Small intestine (tissue), 16 donors: ENCODE measurements at places on chromosomes 11 and 22.

DNA sequence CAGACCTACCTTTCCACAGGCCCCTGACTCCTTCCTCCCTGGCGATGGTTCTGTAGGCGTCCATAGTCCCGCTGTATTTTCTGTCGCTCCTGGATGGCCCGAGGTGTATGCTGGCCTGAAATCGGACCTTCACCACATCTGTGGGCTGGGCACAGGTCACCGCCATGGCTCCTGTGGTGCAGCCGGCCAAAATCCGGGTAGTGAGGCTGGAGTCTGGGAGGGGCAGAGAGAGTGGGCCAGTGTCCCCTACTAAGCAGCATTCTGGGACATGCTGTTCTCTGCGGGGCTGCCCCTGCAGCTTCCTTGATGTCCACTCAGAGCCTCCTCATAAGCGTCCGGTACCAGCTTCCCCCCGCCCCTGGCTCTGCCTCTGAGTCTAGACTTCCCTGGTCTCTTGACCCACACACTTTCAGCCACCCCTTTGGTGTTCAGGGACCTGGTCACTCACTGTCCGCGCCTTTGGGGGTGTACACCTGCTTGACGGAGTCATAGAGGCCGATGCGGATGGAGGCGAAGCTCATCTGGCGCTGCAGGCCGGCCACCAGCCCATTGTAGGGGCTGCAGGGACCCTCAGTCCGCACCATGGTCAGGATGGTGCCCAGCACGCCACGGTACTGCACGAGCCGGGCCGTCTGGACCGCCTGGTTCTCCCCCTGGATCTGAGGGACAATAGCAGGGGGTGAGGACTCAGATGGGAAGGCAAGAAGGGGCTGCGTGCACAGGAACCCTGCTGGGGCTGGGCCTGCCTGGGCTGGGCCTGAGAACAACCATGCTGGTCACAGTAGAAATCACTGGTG is 3.0 kb downstream of the UCP3 start:
- peaks cover 35% of the 10 kb centered on the region for H3K36me3 ChIP-seq
- DNase-seq, result no peak
- H3K27ac ChIP-seq, result no peak overlapping the region
- no peak overlapping the region for H3K4me3 ChIP-seq
- peaks cover 17% of the 10 kb centered on the region for H3K4me1 ChIP-seq

DNA sequence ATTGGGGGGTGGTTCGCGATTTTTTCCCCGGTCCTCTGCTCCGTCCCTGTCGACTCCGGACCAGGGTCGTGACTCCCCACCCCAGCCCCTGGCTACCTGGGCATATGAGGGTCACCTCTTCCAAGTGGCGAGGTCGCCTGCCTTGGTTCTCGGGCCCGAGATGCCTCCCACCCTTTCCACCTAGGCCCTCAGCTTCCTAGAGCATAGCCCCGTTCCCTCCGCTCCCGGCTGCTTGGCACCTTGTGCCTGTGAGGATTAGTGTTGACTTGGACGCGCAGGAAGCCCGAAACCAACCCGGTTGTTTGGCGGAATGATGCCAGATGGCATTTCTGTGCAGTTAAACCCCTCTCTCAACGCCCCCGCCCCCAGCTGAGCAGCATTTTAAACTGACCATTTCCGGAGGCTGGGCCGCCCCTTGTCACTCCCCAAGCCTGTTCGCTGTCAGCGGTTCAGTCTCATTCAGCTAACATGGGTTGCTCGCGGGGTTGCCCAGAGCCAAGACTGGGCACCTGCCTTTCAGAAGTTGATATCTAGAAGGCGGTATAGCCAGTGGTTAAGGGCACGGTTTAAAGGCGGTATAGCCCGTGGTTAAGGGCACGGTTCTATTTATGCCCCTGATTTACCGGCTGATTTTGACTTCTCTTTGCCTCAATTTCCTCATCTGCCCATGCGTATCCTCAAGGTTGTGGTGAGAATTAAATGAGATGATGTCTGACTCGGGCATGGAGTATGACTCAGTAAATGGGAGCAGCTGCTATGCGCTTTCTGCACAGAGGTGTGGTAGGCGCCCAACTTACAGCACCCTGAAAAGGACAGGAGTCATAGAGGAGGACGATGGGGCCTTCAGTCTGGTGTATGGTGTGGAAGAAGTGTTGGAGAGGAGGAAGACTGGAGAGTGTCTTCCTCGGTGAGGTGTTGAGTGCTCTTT is 639 bp downstream of the INCENP start:
- H3K27me3 ChIP-seq, result no peaks in the 10 kb centered on the region
- H3K4me3 ChIP-seq, result peak overlapping the region; percentile 81
- peak; percentile 55 for DNase-seq
- peaks cover 17% of the 10 kb centered on the region for H3K36me3 ChIP-seq

DNA sequence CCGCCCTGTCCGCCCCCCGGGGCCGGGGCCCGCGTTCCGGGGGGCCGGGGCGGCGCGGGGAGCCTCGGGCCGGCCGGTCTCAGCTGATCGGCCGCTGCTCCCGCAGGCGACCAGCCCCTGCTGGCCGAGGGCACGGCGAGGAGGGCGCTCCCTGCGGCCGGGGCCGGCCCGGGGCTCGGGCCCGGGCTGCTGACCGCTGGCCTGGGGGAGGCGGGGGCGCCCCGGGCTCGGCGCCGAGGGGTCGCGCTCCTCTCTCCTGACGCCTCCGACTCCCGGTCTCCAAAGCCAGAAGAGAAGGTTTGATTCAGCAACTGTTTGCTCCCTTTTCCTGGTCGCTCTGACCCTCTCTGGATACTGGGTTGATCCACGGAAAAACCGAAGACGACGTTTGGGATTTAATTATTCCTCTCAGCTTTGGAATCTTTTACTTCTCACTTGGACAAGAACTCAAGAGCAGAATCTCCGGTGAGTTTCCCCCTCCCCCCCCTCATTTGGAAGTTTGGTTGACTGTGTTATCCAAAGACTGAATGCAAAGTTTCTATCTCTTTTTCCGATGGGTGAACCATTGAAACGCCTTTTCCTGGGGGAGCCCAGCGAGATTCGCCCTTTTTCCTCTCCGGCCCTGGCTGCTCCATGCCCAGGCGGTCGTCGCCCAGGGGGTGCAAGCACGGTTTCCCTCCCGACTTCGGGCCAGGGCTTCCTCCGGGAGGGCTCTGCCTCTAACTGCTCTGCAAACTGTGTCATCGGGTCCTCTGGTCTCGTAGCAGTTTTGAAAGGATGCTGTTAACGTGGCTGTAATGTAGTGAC is 725 bp downstream of the KDM2A start:
- peak overlapping the region; percentile 84 for H3K27ac ChIP-seq
- H3K4me1 ChIP-seq, result peaks cover 2% of the 10 kb centered on the region
- DNase-seq, result peak; percentile 60

DNA sequence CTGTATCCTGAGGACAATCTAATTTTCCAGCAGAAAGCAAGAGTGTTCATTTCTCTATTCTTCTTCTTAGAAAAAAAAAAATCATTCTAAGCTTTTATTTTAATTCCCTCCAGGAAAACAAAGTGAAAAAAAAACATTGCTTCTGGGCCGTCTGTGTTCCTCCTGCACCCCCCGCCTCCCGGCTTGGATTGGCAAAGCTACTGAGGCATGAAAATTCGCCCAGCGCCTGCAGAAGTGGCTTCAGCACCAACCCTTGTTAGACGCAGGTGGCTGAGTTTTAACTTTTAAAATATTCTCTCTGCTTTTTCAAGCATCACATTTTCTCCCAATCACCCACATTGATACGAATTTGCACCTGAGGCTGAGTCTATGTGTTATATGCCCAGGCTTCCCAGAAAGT is 401.6 kb downstream of the BRD1 start:
- no peak for DNase-seq
- no peak overlapping the region for H3K4me3 ChIP-seq
- no peaks in the 10 kb centered on the region for H3K36me3 ChIP-seq
- H3K27ac ChIP-seq, result no peak overlapping the region
- no peaks in the 10 kb centered on the region for H3K27me3 ChIP-seq
- H3K4me1 ChIP-seq, result no peaks in the 10 kb centered on the region

DNA sequence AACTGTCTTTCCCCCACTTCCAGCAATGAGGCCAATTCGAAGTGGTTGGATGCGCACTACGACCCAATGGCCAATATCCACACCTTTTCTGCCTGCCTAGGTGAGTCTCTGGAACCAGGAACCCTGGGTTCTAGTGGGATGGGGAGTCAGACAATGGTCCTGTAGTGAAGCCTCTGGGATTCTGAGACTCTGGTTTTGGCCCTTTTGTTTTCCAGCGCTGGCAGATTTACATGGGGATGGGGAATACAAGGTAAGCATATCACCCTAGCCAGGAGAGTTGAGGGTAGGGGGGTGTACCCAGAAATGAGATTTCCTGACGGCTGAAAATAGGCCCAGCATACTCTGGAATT is 530 bp downstream of the BBS1 start:
- peak overlapping the region; percentile 68 for H3K4me3 ChIP-seq
- H3K36me3 ChIP-seq, result peaks cover 36% of the 10 kb centered on the region
- H3K4me1 ChIP-seq, result no peaks in the 10 kb centered on the region
- H3K27ac ChIP-seq, result peak overlapping the region; percentile 7
- DNase-seq, result no peak

DNA sequence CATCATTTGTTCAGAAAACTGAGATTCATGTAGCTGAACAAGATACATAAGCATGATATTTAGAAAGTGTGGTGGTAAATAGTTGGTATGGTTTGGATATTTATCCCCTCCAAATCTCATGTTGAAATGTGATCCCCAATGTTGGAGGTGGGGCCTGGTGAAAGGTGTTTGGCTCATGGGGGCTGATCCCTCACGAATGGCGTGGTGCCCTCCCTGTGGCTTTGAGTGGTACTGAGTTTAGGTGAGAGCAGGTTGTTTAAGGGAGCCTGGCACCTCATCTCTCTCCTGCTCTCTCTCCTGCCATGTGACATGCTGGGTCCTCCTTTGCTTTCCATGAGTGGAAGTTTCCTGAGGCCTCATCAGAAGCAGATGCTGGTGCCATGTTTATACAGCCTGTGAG is 48.1 kb downstream of the NXPE1 start:
- H3K4me3 ChIP-seq, result no peak overlapping the region
- H3K27ac ChIP-seq, result no peak overlapping the region
- H3K27me3 ChIP-seq, result no peaks in the 10 kb centered on the region
- no peaks in the 10 kb centered on the region for H3K36me3 ChIP-seq
- DNase-seq, result no peak

DNA sequence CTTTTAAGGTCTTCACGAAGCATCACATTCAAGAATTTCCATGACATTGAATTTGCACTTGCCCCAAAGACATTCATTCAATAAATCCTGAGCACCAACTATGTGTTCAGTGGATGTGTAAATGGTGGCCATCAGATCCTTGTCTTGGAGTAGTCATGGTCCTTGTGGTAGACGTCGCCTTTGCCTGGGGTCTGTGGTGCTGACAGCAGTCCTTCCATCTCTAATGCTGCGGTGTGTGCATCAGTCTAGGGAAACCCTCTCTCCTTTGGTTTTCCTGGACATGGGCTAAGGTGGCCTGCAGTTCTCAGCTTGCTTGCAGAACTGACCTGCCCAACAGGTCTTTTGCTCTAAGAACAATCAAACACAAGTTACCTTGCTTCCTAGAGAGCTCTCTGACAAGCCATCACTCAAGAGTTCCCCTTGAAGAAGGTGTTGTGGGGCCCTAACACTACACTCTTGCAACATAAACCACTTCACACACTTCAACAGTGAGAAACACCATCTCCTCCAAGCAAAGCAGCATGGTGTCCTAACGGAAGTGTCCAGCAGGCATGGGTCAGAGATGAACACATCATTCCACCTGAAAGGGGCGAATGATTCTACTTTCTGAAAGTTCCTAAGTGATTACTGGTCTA is 72.1 kb downstream of the BUD13 start:
- H3K27me3 ChIP-seq, result no peaks in the 10 kb centered on the region
- no peak overlapping the region for H3K4me3 ChIP-seq
- H3K36me3 ChIP-seq, result no peaks in the 10 kb centered on the region
- no peak overlapping the region for H3K27ac ChIP-seq

DNA sequence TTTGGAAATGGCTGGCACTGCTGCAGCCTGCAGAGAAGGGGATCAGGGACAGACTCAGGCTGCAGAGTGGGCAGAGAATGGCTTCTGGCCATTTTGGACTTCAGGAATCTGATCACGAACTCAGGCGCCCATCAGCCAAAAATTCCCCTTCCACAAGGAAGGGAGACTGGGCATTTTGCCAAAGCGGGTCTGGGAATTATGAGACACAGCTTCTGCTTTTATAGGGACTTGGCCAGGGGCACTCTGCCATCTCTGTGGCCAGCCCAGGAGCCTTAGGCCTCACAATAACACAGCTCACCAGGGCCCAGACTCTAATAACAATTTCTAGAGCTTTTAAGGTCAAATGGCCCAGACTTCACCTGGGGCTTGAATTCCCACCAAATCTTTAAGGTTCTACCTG is 74.7 kb downstream of the CHST1 start:
- H3K4me3 ChIP-seq, result no peak overlapping the region
- H3K36me3 ChIP-seq, result no peaks in the 10 kb centered on the region
- no peak for DNase-seq

DNA sequence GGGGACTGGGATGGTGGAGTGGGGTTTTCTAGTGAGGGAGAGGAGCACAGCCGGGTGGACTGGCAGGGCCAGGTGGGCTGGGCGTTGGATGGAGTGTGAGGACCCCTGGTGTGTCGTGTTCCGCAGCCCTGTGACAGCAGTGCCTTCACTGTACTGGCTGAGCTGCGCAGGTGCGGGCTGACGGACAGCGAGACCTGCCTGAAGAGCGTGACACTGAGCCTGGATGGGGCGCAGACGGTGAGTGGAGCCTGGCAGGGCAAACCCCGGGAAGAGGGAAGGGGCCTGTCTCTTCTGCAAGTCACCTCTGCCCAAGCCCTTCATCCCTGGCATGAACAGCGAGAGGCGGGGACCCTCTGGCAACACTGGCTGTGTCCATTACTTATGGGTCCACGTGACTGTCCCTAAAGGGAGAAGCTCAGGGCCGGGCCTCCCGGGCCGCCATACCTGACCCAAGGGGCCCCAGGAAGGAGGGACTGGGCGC is 10.0 kb downstream of the MUC5AC start:
- peaks cover 13% of the 10 kb centered on the region for H3K4me1 ChIP-seq
- H3K4me3 ChIP-seq, result no peak overlapping the region
- H3K27me3 ChIP-seq, result no peaks in the 10 kb centered on the region
- H3K27ac ChIP-seq, result no peak overlapping the region

DNA sequence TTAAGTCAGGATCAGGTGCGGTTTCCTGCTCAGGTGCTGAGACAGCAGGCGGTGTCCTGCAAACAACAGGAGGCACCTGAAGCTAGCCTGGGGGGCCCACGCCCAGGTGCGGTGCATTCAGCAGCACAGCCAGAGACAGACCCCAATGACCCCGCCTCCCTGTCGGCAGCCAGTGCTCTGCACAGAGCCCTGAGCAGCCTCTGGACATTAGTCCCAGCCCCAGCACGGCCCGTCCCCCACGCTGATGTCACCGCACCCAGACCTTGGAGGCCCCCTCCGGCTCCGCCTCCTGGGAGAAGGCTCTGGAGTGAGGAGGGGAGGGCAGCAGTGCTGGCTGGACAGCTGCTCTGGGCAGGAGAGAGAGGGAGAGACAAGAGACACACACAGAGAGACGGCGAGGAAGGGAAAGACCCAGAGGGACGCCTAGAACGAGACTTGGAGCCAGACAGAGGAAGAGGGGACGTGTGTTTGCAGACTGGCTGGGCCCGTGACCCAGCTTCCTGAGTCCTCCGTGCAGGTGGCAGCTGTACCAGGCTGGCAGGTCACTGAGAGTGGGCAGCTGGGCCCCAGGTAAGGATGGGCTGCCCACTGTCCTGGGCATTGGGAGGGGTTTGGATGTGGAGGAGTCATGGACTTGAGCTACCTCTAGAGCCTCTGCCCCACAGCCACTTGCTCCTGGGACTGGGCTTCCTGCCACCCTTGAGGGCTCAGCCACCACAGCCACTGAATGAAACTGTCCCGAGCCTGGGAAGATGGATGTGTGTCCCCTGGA is at the start of gene MYO7A:
Gene MYO7A, plus strand, starts transcription at position 327 of the 772 bp plus-strand sequence. CDS start 2,389 bp downstream, outside the sequence.
- no peaks in the 10 kb centered on the region for H3K27me3 ChIP-seq
- H3K27ac ChIP-seq, result no peak within 1 kb of the TSS
- peak within 1 kb of the TSS; percentile 84 for H3K4me3 ChIP-seq

- peak overlapping the region; percentile 7 for H3K27ac ChIP-seq
- H3K4me1 ChIP-seq, result peaks cover 8% of the 10 kb centered on the region
- H3K27me3 ChIP-seq, result no peaks in the 10 kb centered on the region
These were observed 24.7 kb downstream of the RCOR2 start for GRCh38 chr11:63892228-63892627.
